ENCODE measurements at places on chromosomes 3 and 15. TPM values are rescaled to one million over a fixed set of nuclear protein-coding genes. Genes with fewer than 3 reads are reported as not detected.
A peak's percentile ranks its signal among the peaks of the same experiment; 100 is the strongest.

DNA sequence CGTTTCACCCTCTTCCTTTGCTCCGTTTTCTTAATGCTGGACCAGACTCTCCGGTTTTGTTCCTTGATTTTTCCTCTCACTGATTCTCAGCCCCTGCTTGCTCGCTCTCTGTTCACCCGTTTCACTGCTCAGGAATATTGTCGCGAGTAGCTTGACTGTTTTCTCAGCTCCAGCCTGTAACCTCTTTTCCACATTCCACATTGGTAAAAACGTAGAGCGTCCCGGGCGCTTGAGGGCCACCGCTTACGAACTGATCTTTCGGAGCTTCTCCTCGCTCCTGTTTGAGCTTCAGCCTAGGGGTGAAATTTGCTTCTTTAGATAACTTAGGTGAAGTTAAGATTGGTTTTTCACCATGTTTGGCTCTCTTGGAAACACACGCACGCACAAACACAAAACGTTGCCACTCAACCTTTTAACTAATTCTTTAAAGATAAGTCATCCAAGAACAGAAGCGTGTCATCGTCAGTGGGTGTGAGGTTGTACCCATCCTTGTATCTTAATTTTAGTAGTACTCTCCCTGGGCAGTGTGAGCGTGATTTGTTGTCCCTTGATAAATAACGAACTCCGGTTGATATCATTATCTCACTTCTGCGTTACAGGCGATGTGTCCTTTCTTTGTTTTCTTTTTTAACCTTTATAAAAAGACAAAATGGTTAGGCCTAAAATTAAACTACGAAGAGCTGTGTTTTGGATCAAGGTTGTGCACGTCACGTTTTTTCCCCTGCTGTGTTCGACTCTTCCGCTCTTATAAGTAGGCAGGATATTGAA, 1.0 kb downstream of the PAK2 start:
- peak overlapping the region; percentile 93 for H3K4me3 ChIP-seq
- no peaks in the 10 kb centered on the region for H3K27me3 ChIP-seq
- peaks cover 51% of the 10 kb centered on the region for H3K4me1 ChIP-seq
- DNase-seq: peak; percentile 77
- peak overlapping the region; percentile 97 for H3K27ac ChIP-seq

DNA sequence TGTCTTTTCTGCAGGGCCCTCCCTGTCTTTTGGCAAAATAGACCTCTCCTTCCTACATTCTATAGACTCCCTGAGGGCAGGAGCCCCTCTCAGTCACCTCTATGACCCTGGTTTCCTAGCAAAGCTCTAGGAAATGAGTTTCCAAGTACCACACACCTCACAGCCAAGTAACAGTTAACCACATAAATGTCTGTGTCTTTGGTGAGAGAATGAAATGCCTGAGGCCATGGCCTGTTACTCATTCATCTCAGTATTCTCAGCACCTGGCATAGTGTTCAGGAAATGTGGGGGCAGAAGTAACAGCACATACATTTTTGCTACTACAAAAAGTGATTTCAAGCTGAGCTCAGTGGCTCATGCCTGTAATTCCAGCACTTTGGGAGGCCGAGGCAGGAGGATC, 21.0 kb downstream of the RFT1 start:
- peaks cover 6% of the 10 kb centered on the region for H3K4me1 ChIP-seq
- H3K27me3 ChIP-seq: no peaks in the 10 kb centered on the region
- no peak for DNase-seq
- peak overlapping the region; percentile 58 for H3K27ac ChIP-seq

DNA sequence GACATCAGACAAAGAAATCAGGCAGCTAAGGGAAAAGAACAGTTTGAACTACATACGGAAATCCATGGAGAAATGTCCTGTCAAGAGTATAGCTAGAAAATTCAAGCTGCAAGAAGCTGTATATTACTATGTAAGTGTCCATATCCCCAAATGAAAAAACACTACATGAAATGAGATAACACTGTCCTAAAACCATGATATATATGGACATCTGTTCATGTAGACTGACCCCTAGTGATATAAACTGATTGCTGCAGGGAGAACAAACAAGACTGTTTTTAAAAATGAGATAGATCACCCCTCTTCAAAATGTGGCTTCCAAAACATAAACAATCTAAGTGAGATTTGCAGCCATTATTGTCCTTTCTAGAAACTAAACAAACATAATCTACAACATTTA, 985.6 kb downstream of the EPHA3 start:
- no peak overlapping the region for H3K4me3 ChIP-seq
- no peaks in the 10 kb centered on the region for H3K27me3 ChIP-seq
- H3K36me3 ChIP-seq: no peaks in the 10 kb centered on the region
- DNase-seq: no peak

- no peak for DNase-seq
- peaks cover 71% of the 10 kb centered on the region for H3K36me3 ChIP-seq
- no peak overlapping the region for H3K4me3 ChIP-seq
- no peaks in the 10 kb centered on the region for H3K27me3 ChIP-seq
- H3K27ac ChIP-seq: no peak overlapping the region
- H3K4me1 ChIP-seq: peaks cover 20% of the 10 kb centered on the region
Measured at GRCh38 chr3:4680871-4681300, 187.7 kb downstream of the ITPR1 start.

DNA sequence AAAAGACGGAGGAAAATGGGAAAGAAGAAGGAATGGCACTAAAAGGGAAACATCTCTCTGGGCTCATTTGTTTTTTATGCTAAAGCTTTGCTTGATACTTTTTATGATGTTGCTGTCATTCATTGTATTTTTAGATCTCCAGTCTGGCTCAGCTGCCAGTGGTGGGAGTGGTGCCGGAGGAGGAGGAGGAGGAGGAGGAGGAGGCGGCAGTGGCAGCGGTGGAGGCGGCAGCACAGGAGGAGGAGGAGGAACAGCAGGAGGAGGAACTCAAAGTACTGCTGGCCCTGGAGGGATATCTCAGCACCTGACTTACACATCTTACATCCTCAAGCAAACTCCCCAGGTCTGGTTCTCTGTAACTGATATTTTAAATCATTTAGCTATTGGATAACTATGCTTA, 49.6 kb downstream of the MAP6D1 start:
- no peak overlapping the region for H3K27ac ChIP-seq
- no peaks in the 10 kb centered on the region for H3K27me3 ChIP-seq
- no peak overlapping the region for H3K4me3 ChIP-seq
- peaks cover 93% of the 10 kb centered on the region for H3K36me3 ChIP-seq

DNA sequence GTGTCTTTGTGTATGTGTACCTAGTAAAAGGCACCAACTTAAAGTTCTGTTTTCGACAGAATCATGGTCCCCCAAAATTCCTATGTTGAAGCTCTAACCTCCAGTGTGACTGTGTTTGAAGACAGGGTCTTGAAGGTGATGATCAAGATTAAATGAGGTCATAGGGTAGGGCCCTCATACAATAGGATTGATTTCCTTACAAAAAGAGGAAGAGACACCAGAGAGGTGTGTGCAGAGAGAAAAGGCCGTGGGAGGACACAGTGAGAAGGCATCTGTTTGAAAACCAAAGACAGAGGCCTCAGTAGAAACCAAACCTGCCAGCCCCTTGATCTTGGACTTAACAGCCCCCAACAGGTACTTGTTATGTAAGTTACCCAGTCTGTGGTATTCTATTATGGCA, 52.0 kb upstream of the CORO2B start:
- no peak for DNase-seq
- no peak overlapping the region for H3K27ac ChIP-seq
- no peaks in the 10 kb centered on the region for H3K36me3 ChIP-seq
- H3K27me3 ChIP-seq: no peaks in the 10 kb centered on the region
- no peaks in the 10 kb centered on the region for H3K4me1 ChIP-seq
- no peak overlapping the region for H3K4me3 ChIP-seq

Gene CCR9
- not detected for total RNA-seq

Gene FEZF2
- total RNA-seq: not detected

Gene IL5RA
- total RNA-seq: 0.92 TPM

All from stomach (tissue), 19 donors.